H54 (cell line): ENCODE measurements at places on chromosomes 2 and 18.
A peak's percentile ranks its signal among the peaks of the same experiment; 100 is the strongest.

GRCh38 chr2:124319577-124319976, 294.5 kb downstream of the CNTNAP5 start:
- DNase-seq: no peak

DNA sequence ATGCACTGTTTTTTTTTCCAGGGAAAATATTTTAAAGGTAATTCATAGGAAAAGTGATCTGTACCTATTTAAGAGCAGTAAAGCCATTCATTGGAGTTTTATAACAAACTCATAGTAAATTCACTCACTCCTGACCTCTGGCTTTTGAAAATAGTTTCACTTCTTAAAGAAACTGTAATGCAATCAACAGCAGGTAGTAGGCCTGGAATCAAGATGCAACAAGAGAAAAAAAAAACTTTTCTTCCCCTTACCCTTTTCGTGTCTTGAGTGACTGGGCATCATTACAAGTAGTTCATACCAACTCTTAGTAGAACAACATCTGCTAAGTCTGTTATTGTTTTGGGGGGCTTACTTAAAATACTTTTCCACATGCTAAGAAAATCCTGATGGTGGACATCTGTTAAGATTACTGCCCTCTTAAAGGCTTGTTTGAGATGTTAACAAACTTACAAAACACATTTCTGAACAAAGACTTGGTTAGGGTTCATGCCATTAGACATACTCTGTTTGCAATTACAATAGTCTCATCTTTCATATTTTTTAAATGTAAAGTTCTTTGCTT, 164.1 kb upstream of the FOSL2 start:
- DNase-seq: no peak

- no peak for DNase-seq
Measured at GRCh38 chr2:21633466-21633865, 509.7 kb downstream of the TDRD15 start.

GRCh38 chr2:240781471-240782220, 38.4 kb downstream of the KIF1A start:
- no peak for DNase-seq

GRCh38 chr18:4074647-4075046, 380.5 kb downstream of the DLGAP1 start:
- no peak for DNase-seq

- DNase-seq: no peak
Measured at GRCh38 chr18:36808681-36809080, 20.1 kb downstream of the TPGS2 start.

- DNase-seq: no peak
Measured at GRCh38 chr2:69459936-69460335, 22.7 kb upstream of the NFU1 start.

DNA sequence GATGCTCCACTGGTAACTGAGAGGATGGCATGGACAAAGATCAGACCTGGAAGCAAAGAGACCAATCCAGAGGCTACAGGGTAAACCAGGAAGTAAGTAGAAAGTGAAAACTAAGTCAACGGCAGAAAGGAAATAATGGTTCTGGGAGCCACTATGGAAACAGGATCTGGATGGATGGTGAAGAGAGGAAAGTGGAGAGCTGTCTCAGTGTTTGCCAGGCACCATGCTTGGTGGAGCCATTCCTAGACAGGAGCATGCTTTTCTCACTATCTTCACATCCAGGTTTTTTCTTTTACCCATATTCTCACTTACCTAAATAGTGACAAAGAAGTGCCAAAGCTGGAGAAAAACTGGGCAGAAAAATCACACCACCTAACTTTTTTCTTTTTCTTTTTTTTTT, 22.2 kb downstream of the ZNF521 start:
- no peak for DNase-seq

- DNase-seq: no peak
Measured at GRCh38 chr2:43230351-43230885, 4.0 kb upstream of the ZFP36L2 start.

- no peak for DNase-seq
Measured at GRCh38 chr2:240872317-240873097, 3.9 kb downstream of the AGXT start.

GRCh38 chr2:27954221-27954673, 63.7 kb downstream of the BABAM2 start:
- no peak for DNase-seq

- DNase-seq: no peak
Measured at GRCh38 chr2:80348078-80348477, 43.5 kb upstream of the LRRTM1 start.

GRCh38 chr18:61637905-61638595, 254.8 kb downstream of the RNF152 start:
- no peak for DNase-seq

GRCh38 chr18:11398625-11399024, 210.8 kb upstream of the SLC35G4 start:
- no peak for DNase-seq

GRCh38 chr18:69935319-69936190, 12.1 kb downstream of the CD226 start:
- DNase-seq: no peak

- no peak for DNase-seq
Measured at GRCh38 chr2:237513693-237514092, 26.6 kb downstream of the MLPH start.

DNA sequence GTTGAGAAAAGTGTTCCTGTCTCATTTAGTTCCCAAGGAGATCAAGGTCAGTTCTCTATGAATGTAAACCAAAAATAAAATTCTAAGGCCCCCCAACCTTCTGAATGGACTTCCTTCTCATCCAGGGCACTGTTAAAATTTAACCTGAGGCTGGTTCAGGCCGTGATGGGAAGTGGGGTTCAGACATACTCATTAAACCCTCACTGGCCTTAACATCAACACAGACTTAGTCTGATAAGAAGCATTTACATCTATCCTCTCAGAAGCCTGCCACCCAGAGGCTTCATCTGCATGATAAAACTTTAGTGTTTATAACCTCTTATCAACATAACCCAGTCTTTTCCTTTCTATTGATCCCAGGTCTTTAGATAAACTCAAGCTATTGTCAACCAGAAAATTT, 22.4 kb downstream of the ITSN2 start:
- no peak for DNase-seq

DNA sequence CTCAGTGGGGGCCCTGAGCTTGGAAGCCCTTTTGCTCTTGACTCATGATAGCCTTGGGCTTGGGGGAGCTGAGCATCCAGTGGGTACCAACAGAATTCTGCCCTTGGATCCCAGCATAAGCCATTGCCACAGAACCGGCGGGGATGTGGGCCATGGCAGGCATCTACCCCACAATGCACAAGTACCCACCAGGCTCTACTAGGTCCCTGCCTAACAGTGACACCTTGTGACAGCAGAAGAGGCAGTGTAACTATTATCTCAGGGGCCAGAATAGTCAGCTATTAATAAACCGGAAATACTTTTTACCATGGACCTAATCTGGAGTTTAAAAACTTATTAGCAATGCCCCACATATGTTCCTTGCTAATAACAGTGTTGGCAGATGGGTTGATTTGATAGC, 397.2 kb downstream of the TMEM182 start:
- no peak for DNase-seq

GRCh38 chr2:10448576-10449485, 704 bp upstream of the ODC1 start:
- DNase-seq: peak; percentile 90

DNA sequence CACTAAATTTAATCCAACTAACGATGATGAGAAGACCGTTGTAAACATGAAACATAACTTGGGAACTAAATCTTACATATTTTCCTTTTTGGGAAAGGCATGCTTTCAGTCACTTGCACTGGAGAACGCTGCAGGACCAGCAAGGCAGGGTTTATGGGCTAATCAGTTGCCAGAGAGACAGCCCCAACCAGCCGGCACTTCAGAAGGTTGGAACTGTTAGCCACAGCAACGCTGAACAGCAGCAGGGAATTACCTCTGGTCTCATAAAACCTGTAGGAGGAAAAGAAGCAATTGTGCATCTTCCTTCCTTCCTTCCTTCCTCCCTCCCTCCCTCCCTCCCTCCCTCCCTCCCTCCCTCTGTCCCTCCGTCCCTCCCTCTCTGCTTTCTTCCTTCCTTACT, 33.9 kb upstream of the SIX2 start:
- DNase-seq: no peak

DNA sequence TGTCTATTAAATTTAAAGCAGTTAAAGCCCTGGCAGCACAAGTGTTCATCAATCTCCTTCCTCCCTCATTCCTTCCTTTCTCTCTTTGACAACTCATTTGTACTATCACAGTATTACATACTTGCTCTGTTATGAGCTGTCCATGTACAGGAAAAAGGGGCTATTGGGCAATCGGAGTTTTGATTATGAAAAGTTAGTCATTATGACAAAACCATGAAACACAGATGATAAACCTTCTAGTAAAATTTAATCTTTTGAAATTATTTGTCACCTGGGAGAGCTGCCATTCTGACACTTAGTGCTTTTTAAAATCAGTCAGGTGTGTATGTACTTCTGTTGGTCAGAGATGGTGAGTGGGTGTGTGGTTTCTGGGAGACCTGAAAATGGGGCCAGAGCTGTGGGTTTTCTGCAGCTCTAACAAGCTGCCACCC, 39.4 kb downstream of the MAP4K4 start:
- DNase-seq: peak; percentile 26

- no peak for DNase-seq
Measured at GRCh38 chr2:97354576-97354975, 235.1 kb downstream of the ANKRD36B start.

- no peak for DNase-seq
Measured at GRCh38 chr18:8967573-8967972, 134.9 kb upstream of the NDUFV2 start.

DNA sequence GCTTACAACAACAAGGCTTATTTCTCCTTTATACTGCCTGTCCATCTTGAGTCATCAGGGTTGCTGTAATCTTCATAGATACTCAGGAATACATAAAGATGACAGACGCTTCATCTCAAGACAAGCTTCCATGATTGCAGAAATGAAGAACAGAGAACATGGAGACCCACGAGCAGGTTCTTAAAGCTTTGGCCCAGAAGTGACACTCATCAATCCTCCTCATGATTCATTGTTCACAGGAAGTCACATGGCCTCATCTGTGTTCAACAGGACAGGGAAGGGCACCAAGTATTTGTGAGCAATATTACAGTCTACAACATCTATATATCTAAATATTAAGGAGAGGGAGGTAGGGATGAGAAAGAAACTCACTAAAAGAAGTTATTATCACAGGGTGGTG, 36.5 kb upstream of the PGAP1 start:
- no peak for DNase-seq

GRCh38 chr2:214649440-214650205, 159.9 kb downstream of the BARD1 start:
- no peak for DNase-seq

- no peak for DNase-seq
Measured at GRCh38 chr2:84498150-84498799, 18.0 kb upstream of the DNAH6 start.

DNA sequence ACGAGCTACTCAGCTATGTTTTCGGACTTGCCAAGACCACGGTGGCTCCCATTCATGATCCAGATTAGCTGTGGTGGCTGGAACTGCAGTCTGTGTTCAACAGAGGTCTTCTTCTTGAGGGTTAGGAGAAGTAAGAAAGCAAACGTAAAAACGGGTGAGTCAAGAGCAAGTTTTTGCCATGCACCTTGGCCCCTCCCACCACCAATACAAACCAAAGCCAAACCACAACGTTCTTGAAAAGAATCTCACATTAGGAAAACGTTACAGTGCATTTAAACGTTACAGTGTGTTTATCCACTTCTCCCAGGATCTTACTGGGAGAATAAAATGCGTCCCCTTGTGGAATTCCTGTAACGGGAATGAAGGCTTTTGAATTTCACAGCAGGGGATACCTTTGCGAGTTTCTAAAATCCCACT, 725 bp downstream of the FBXO48 start:
- DNase-seq: no peak

DNA sequence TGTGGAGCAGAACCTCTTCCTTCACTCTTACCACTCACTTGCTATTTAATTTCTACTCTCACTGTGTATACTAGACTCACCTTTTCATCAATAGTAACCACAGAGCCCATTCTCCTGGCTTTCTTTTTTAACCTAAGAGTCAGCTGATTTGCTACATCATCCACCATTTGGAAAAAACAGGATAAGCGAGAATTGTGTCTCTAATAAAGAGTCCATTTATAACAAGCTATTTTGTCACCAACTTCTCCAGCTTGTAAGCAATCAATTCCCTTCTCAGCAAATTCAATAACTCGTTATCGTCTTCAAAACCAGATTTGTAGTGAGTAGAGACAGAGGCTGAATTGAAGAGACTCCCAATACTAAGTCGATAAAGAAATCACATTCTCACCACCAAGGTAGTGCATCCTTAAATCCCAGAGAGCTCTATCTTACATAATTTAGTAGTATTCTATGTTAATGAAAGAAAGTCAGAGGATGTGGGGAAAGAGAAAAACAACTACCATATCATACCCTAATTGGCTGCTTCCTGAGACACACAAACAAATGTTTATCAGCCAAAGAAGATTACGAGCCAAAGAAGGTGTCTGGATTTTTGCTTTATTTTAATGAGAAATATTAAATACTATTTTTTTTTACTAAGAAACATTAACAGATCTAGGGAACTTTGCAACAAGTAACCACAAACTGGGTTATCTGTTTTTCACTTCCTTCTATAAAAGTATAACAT, 52.5 kb upstream of the SPTBN1 start:
- no peak for DNase-seq

DNA sequence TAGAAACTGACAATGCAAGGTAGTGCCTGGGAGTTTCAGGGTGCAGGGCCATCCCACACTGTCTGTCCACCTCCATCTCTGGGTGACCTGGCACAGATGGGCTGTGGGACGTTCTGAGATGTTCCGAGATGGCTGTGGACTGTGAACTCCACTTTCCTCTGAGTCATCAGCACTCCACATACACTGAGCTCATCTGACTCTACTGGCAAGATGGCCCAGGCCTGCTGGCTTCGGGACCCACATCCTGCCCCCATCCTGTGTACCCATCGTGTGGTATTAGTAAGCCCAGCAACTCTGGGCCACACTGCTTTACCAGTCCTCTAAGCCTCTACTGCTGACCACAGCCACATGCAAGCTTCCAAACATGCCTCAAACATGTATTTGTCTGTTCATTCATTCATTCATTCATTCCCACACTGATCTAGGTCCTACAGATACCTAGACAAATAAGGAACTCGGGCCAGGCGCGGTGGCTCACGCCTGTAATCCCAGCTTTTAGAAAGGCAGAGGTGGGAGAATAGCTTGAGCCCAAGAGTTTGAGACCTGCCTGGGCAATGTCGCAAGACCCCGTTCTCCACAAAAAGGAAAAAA, 124.8 kb upstream of the CXCR4 start:
- DNase-seq: no peak

- no peak for DNase-seq
Measured at GRCh38 chr2:142723236-142723635, 154.2 kb upstream of the KYNU start.
